Fibroblast of skin of back (primary cell): ENCODE measurements at places on chromosomes 12 and 14.

GRCh38 chr14:22106700-22107697 is 433.4 kb upstream of the OR4E1 start:
- no peak for DNase-seq

DNA sequence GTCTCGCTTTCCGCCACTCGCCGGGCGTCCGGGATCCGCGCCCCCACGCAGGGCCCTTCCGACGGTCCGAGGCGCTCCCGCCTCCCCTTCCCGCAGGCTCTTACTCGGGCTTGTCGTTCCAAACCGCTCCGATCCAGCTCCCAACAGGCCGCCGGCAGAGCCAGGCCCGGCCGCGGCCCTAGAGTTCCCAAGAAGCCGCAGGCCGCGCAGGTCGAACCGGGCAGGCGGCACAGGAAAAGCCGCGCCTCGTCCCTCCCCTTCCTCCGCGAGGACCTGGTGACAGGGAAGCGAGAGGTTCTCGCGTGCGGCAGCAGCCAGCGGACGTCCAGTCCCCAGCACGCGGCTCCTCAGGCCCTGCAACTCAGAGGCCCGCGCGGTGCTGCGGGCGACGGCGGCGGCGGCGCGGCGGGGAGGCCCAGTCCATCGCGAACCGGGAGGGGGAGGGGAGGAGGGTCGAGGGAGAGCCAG is 272 bp downstream of the HECTD1 start:
- no peak for DNase-seq

GRCh38 chr12:129538137-129538536 is 365.7 kb downstream of the TMEM132D start:
- no peak for DNase-seq

- DNase-seq, result no peak
Measured at GRCh38 chr14:72554401-72554800, 339.5 kb downstream of the DPF3 start.

DNA sequence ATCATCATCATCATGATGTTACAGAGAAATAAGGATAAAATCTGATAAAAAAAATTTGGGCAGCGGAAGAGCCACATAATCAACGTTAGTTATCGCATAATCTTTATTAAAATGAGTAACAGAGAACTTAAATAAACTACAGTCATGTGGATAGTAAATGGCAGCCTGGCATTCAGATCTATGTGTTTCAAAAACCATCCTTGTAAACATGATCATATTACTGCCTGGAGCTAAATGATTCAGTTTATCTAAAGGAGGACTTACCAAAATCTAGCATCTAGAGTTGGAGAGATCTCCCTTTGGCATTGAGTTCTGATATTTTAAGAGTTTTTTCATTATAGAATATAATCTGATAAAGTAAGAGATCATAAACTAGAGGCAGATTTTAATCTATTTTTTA is 200.1 kb upstream of the MGAT4C start:
- DNase-seq, result no peak

GRCh38 chr12:56541631-56542030 is 20.0 kb downstream of the RBMS2 start:
- DNase-seq, result no peak

- DNase-seq, result peak; percentile 88
Measured at GRCh38 chr14:93959239-93960107, 16.9 kb downstream of the ASB2 start.

DNA sequence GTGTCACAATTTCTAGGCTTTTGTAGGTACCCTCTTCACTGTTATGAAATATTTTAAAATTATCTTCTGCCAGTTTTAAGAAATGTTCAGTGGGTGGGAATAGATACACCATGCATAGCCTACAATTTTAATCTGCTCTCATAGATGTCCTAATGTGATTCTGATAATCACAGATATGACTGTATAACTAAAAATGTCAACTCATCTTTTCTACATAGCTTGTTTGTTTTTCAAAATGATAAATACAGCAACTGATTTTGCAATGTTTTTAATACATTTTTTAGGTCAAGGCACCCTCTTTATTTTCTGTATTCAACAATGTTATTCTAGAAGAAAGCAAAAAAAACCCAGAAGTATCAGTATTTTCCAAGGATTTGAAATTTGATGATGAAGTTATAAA is 61.6 kb downstream of the LRRC9 start:
- no peak for DNase-seq

DNA sequence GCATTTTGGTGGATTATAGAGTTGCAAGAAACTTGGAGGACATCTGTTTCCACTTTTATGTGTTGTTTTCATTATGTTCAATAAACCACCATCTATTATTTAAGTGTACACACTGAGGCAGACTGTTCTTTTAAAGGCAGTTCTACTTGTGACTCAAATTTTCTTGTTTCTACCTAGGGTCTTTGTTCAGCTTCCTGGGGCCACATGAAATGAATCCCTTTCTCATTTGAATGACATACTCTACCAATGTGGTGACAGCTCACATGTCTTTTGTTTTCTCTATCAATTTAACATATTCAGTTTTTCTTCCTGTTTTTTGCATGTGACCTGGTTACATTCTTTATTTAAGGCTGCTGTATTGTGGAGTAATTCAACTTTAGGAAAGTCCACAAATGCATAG is 7.9 kb downstream of the SLC16A7 start:
- DNase-seq, result no peak

DNA sequence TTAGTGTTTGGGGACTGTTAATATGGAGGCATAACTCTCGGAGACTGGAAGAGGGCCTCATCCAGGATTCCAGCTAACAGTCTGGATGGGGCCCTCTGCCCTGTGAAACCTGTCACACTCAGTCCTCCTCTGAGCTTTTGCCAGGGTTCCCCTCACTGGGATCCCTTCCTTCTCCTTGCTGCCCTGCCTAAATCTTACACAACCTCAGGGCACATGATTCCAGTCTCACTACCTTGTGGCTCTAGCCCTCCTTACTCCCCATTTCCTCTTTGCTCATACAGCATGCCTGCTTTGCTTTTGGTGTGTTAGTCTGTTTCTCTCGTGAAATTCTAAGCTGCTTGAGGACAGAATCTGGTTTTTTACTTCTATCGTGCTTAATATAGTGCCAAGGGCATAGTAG is 942 bp upstream of the GSG1 start:
- DNase-seq, result no peak

DNA sequence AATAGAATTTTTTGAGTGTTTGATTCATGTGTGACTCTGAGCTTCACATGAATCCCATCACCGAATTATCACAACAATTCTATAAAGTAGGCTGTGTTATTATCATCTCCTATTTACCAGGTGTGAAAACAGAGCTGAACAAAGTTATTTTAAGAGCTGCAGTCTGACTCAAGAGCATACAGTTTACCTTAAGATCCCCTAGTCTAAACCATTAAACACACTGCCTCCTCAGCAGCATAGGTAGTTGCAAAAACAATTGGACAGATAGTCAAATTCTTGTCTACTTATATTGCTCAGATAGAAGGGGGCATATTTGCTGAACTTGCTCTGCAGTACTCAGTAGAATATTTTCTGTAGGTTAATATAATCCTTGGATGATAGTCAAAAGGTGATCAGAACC is 219.8 kb upstream of the ATP2B1 start:
- DNase-seq, result no peak

- no peak for DNase-seq
Measured at GRCh38 chr14:93731753-93732152, 56.5 kb downstream of the PRIMA1 start.

DNA sequence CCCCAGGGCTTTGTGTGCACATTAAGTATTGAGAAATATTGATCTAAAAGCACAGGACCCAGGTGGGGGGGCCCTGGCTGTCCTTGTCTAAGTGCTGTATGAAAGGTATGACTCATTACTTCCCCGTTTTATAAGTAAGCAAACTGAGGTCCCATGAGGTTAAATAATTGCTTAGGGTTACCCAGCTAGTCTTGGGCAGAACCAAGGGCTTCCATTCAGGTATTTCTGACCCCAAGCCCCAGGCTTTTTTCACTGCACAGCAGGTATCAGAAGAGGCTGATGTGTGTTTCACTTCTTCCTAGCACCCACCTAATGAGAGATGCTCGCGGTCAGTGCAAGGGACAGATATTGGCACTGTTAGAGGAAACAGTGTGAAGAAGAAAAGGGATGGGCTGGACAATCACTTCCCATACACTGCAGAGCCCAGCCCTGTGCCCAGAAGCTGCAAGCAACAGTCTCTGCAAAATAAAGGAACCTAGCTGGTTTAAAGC is 4.7 kb upstream of the TC2N start:
- no peak for DNase-seq

GRCh38 chr12:89678225-89678624 is 30.4 kb downstream of the ATP2B1 start:
- no peak for DNase-seq
